ENCODE measurements at places on chromosomes 5 and 9.

- DNase-seq = no peak
These were observed 16.5 kb upstream of the CACFD1 start for GRCh38 chr9:133443248-133443647.

GRCh38 chr9:104068546-104068945 lies 25.6 kb upstream of the SMC2 start:
- peak; percentile 60 for DNase-seq

DNA sequence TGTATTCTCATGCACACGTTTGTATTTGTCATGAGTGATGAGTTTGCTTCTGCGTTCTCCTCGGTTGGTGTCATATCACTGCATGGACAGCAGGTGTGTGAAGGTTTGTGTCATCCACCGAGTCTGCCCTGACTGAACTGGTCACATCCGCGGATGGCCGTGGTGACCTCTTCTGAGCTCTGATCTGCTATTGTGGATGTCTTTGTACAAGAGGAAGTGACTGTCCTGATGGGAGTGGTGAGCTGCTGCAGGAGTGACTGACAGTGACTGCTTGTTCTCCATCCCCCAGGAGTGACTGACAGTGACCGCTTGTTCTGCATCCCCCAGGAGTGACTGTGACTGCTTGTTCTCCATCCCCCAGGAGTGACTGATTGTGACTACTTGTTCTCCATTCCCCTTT lies 69.9 kb downstream of the EHMT1 start:
- DNase-seq = no peak

- peak; percentile 94 for DNase-seq
These were observed 200.5 kb downstream of the ARHGEF28 start for GRCh38 chr5:73826301-73827105.

- no peak for DNase-seq
These were observed 1011.3 kb upstream of the WWC1 start for GRCh38 chr5:167280111-167280510.

DNA sequence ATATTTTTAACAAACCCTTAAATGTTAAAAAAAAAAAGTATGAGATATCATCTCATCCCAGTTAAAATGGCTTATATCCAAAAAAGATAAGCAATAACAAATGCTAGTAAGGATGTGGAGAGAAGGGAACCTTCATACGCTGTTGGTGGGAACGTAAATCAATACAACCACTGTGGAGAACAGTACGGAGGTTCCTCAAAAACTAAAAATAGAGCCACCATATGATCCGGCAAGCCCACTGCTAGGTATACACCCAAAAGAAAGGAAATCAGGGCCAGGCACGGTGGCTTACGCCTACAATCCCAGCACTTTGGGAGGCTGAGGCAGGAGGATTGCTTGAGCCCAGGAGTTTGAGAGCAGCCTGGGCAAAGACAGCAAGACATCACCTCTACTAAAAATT lies 3.0 kb downstream of the MTMR12 start:
- DNase-seq = no peak

DNA sequence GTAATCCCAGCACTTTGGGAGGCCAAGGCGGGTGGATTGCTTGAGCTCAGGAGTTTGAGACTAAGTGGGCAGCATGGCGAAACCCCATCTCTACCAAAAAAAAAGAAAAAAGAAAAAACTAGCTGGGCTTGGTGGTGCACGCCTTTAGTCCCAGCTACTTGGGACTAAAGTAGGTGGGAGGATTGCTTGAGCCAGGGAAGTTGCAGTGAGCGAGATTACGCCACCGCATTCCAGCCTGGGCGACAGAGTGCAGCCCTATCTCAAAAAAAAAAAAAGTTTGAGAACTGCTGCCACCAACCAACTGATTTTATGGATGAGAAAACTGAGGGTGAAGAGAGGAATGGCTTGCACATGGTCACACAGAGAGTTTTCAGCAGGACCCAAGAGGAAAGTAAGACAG lies 175.1 kb downstream of the DOCK8 start:
- no peak for DNase-seq

DNA sequence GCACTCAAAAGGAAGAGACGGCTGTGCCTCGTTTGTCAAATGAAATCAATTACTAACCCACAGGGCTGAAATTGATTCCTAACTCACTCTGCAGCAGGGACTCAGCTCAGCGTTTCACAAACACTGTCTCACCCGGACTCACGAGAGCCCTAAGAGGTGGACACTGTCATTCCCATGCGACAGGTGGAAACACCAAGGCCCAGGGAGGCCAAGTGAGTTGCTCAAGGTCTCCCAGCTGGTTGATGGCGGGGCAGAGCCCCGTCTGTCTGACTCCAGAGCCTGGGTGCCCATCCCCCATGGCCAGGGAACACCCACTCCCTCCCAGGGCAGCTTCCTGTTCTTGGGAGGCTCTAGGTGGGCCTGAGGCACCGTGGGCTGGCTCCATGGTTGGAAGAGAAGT lies 1.3 kb upstream of the PLPP7 start:
- no peak for DNase-seq

DNA sequence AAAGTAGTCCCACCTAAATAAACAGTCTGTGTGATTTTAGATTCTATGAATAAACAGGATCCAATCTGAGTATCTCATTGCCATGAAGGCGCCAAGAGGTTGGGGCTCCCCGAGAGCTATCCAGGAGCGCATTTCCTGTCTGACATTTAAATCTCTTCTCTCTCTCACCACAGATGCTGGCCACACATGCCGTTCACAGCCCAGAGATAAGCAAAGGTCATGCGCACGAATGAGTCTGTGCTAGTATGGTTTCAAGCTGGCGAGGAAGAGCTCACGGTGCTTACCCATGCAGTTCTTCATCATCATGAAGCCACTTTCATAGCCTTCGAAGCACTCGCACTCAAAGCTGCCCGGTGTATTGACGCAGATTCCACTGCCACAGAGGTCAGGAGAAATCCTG lies 199.4 kb downstream of the FBN2 start:
- DNase-seq = no peak

DNA sequence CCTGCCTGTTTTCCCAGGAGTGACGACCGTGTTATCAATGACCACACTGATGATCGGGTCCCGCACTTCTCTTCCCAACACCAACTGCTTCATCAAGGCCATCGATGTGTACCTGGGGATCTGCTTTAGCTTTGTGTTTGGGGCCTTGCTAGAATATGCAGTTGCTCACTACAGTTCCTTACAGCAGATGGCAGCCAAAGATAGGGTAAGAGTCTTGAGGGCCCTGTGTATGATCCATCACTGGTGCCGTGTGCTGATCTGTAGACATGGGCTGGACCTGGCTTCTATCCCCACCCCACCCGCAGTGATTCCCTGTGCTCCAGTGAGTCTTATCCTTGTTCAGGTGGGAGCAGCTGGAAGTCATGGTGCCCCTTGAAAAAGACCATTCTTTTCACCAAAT lies 26.0 kb downstream of the GABRP start:
- peak; percentile 55 for DNase-seq

DNA sequence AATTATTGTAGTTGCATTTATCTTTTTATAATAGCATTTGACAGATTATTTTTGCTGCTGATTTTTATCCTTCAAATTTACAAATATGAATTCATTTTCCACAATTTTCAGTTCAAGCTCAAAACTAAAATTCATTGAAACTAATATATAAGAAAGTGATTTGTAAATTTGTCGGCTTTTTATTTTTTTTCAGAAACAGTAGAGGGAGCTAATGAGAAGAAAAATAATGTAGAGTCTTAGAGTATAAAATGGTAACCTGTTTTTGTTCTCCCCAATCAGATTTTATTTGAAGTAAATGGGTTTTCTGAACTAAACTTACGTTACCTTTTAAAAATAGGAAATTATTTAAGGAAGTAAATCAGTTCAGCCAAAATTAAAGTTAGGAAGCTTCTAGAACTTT lies 19.2 kb downstream of the PRRC1 start:
- DNase-seq = no peak

DNA sequence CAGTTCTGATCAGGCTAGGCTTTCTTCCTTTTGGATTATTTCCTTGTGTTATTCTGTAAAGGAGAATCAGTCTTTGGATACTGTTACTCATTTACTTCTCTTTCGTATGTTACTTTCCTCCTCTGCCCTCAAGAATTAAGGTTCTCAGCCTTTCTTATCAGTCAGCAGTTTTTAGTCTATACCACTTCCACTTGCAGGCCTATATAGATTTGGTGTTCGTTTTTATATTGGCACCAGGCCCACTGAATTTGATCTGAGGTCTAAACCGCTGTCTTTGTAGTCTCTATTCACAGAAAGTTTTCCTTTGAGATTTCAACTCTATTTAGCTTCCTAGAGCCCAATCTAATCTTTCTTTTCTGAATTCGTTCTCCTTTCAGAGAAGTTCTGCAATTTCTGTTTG lies 62.8 kb downstream of the ERBIN start:
- no peak for DNase-seq

- DNase-seq = no peak
These were observed 114.1 kb downstream of the CDK5RAP2 start for GRCh38 chr9:120465685-120466407.

DNA sequence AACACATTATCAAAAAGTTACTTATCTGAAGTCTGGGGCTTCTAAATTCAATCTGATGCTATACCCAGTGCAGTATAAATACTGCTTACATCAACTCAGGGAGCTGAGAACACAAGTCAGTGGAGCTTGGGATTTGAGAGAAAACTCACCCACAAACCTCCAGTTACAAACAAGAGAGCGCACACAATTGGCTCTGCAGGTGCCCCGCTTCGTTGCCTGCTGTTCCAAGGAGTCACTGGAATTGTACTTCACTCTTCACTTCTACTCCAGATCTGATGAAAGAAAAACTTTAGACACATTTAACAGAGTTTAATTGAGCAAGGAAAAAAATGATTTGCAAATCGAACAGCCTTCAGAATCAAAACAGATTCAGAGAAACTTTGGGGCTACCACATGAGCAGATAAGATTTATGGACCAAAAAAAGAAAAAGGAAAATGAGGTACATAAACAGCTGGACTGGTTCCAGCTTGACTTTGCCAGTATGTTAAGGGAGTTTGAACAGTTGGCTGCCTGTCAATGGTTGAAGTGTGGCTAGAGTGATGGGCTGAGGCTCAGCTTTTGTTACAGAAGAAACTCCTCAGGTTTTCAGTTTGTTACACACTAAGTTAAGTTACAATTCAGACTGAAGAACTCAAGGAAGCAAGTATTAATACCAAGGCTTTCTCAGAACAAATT lies 156.6 kb downstream of the AOPEP start:
- no peak for DNase-seq

DNA sequence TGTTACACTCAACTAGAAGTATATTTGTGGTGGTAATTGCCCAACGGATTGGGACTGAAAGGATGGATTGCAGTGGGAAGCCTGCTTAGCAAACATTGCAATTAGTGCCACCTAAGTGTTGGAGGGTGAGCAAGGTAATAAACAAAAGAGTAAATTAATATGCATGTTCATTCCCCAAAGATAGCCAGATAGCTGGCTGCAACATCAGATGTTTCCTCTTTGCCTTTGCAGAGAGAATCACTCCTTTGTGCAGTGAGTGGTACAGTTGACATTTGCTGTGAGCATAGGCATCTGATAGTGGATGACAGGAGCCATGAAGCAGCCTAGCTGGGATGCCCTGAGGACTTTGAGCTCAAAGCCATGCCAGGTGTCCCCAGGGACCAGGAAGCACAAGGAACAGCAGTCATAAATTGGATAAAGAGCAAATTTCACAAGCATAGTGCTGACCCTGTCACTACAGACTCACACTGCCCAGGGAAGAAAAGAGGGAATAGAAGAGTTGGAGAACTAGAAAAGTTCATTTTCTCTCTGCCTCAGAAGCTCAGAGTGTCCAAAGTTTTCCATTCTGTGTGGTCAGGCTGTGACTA lies 336.1 kb upstream of the SLC30A5 start:
- DNase-seq = no peak

DNA sequence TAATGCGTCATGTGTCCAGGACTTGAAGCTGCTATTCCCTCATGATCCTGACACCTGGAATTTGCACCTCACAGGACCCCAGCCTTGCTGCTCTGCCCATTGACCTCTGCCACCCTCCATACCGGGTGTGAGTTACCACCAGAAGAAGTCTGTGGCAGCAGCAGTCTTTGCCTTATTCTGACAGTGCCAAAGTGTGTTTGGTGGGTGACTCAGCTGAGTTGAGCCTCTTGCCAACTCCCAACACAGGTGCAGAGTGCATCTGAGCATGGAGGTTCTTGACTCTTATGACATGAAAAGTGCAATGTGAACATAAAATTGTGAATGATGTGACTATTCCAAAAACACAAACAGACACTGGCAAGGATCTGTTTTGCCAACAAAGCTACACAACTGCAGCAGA lies 1166.5 kb upstream of the CDH18 start:
- no peak for DNase-seq

DNA sequence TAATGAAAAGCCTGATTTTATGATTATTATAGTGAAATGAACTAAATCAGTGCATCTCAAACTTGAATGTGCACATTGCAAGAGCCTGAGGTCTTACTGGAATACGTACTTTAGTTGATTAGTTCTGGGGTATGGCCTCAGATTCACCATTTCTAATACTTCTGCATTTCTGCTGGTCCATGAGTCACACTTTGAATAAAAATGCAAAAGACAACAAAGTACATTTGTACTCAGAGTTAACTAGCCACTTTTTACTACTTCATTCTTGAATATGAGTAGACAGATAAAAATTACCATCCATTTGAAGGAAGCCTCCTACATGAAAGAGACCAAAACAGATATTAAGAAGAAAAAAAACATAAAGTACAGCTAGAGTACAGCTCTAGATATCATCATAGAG lies 27.1 kb upstream of the PRR16 start:
- DNase-seq = no peak

- DNase-seq = peak; percentile 41
These were observed 943 bp downstream of the STING1 start for GRCh38 chr5:139481580-139482049.

DNA sequence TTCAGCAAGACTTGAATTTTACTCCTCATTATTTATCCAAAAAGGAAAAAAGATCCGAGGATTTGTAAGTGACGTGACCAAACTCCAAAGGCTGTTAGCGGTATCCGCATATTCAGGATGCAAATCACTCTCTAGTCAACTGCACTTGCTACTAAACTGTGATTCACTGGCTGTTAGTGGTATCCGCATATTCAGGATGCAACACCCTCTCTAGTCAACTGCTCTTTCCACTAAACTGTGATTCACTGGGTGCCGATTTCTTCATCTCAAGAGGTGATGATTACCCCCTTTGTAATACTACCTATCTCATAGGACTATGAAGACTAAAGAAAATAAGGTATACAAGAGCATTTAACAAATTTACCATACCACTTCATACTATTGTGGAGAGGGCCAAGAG lies 5.7 kb downstream of the MAPKAP1 start:
- DNase-seq = peak; percentile 42

DNA sequence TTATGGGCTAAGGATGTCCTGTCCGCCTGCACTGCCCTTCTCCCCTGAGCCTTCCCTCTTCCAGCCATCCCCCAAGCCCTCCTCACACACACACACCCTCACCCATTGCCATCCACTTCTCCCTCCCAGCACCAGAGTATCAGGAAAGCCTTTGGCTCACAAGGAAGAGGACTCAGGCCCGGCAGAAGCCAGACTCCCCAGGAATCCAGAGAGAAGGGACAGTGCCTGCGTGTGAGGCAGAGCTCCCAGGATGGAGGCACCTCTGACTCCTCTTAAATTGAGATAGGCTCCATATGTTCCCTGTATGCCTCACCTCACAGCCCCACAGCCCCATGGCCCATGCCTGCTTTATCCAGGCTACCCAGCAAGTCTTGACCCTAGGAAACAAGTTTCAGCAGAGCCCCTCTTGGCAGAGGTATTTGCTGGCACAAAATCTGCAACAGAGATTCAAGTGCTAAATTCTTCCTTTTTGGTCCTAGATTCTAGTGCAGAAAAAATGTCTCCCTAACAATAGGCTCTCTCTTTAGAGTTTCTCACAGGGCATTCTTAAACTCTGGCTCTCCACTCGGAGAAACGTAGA lies 761 bp downstream of the IL17B start:
- DNase-seq = no peak

All from fibroblast of gingiva (primary cell).